Spinal cord (tissue), 10 donors: ENCODE measurements at places on chromosomes 1 and 21.

- DNase-seq, result no peak
Observed at GRCh38 chr1:70874063-70874462, 173.6 kb downstream of the PTGER3 start.

- DNase-seq, result no peak
Observed at GRCh38 chr1:158801396-158801795, 20.4 kb upstream of the OR6N2 start.

DNA sequence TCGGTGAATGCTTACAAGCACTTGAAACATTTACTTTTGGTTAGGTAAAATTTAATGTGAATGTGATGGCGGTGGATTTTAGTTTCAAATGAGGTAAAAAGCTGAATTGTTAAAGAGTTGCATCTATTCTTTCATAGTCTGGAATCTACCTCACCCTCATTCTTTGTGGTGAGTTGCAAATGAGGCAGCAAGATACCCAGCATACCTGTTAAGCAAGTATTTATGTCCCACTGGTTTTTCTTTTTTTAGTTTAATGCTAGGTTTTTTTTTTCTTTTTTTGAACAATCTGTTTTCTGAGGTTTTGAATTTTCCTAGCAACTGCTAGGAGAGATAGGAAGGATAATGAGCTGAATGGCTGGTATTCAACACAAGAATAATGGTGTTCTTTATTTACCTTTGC, 127.9 kb upstream of the CACYBP start:
- no peak for DNase-seq

DNA sequence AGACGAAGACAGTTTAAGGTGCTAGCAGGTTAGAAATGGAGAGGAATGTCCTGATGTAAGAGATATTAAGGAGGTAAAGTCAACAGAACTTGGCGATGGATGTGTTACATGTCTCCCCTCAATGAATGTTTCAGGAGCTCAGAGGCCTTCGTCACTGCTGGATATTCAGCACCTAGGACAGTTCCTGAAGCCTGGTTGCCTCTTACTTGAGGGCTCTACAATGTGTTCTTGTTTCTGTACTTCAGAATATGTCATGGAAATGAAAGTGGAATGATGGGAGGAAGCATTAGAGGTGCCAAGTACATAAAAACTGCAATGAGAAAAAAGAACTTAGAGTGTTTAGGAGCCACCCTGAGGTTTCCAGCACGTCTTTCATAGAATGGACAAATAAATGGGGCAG, 17.7 kb downstream of the TNR start:
- DNase-seq, result peak; percentile 32

GRCh38 chr1:248905662-248906008, 400 bp upstream of the PGBD2 start:
- DNase-seq, result no peak

GRCh38 chr1:29649189-29650040, 413.1 kb downstream of the PTPRU start:
- DNase-seq, result no peak

- DNase-seq, result no peak
Observed at GRCh38 chr1:87464022-87464490, 135.4 kb downstream of the LMO4 start.
